Stimulated activated CD8-positive, alpha-beta memory T cell treated with anti-CD3 and anti-CD28 coated beads, Interleukin-4, amount 100 ng/mL, for 1 hour (primary cell): ENCODE measurements at places on chromosomes 12 and 14.

GRCh38 chr14:97120204-97120603 is 323.0 kb downstream of the VRK1 start:
- DNase-seq: no peak

GRCh38 chr14:97164021-97164420 is 366.8 kb downstream of the VRK1 start:
- no peak for DNase-seq

- DNase-seq: no peak
Measured at GRCh38 chr12:2666846-2667245, 127.9 kb upstream of the FKBP4 start.

GRCh38 chr12:49664591-49665239 is 41.4 kb downstream of the PRPF40B start:
- no peak for DNase-seq

- DNase-seq: no peak
Measured at GRCh38 chr12:68792952-68793351, 15.0 kb upstream of the MDM2 start.

GRCh38 chr12:45781080-45781479 is 51.6 kb downstream of the ARID2 start:
- no peak for DNase-seq

DNA sequence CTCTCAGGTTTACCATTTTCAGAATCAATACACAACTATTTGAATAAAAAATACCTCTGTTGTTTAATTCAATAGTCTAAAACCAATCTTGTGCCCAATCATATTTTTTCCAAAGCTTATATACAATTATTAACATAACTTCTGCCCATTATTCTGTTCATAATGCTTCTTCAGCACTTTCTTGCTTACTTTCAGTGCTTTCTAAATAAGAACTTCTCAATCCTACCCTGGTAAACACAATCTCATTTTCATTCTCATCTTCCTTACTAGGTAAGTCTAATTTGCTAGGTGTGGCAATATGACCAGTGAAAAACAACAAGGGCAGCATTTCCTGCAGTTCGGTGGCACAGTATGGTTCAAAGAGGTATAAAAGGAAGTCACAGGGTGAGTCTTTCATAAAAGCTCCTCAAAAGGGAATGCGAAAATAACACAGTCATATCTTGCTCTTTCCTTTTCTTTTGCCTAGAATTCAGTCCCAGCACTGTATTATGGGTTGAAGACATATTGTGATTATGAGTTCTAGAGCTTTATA is 103.5 kb downstream of the FOXG1 start:
- no peak for DNase-seq

GRCh38 chr12:11758087-11758486 is 108.6 kb downstream of the ETV6 start:
- no peak for DNase-seq

GRCh38 chr12:64256166-64256800 is 34.2 kb upstream of the KICS2 start:
- no peak for DNase-seq

DNA sequence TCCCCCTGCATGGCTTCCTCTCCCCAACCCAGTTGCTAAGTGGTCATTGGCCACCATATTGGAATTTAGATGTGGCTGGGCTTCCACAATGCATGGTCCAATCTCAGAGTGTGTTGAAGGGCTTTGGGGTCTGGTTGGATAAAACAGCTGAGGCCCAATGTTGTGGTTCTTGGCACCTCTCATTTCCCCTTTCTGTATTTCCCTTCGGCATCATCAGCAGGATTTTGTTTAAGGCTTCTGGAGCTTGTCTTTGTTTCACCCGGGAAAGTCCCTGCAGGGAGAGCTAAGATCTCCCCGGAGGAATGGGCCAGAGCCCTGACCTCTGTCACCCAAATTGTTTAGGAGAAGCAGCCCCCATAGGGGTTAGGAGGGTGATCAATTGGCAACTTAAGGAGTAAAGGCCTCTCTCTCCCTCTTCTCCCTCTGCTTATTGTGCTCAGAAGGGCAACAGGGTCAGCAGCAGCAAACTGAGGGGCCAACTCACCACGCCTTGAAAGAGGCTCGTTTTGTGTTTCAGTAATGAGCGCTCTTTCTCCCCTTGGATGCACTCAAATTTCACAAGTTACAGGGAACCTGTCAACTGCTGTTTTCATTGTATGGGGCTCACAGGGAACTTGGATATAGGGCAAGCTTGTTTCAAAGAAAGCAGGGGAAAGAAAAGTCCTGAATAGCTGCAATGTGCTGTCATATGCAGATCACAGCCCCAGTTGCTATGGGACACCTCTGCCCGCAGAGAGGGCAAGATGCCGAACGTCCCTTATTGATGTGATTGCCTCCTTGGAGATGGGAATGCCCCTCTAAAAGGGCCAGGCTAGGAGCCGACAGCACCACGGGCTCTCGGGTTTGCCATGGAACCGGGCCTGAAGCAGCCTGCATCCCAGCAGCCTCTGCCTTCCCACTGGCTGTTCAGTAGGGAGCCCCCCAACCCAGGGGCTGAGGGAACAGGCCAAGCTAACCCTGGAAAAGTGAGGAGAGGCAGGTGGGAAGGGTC is 223.7 kb downstream of the ZFP36L1 start:
- no peak for DNase-seq
